Glomerular endothelial cell (primary cell): ENCODE measurements at places on chromosomes 1 and 21. TPM values are rescaled to one million over a fixed set of nuclear protein-coding genes. Genes with fewer than 3 reads are reported as not detected.
A peak's percentile ranks its signal among the peaks of the same experiment; 100 is the strongest.

DNA sequence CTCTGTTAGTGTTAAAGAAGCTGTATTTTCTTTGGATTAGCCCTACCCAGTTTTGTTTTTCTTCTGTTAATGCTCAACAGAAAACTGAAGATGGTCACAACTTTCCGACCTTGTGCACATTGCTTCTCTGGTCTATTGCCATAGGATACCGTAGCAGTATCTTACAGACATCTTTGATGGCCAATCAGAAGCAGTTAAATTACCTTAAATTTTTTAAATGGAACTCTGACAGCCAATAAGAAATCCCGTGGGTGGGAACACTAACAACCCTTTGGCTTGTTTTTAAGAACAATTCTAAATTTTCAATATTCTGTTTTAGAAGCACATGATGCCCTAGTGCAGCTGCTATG, 17.2 kb downstream of the NFYC start:
- peak; percentile 74 for DNase-seq

- peak; percentile 65 for DNase-seq
These were observed at the start of gene PM20D1 for GRCh38 chr1:205849619-205850355. PM20D1 (minus strand) TSS chr1:205850132; CDS start chr1:205850072, 60 bp downstream.

- no peak for DNase-seq
These were observed 13.6 kb downstream of the STYXL2 start for GRCh38 chr1:167107456-167107855.

GRCh38 chr21:15831497-15831896, 101.7 kb downstream of the USP25 start:
- no peak for DNase-seq

CELA3A gene
- not detected in 2 replicates for total RNA-seq

ADORA1 gene
- 8.6 TPM in 1 of 2 replicates, not detected in the other for total RNA-seq

DNA sequence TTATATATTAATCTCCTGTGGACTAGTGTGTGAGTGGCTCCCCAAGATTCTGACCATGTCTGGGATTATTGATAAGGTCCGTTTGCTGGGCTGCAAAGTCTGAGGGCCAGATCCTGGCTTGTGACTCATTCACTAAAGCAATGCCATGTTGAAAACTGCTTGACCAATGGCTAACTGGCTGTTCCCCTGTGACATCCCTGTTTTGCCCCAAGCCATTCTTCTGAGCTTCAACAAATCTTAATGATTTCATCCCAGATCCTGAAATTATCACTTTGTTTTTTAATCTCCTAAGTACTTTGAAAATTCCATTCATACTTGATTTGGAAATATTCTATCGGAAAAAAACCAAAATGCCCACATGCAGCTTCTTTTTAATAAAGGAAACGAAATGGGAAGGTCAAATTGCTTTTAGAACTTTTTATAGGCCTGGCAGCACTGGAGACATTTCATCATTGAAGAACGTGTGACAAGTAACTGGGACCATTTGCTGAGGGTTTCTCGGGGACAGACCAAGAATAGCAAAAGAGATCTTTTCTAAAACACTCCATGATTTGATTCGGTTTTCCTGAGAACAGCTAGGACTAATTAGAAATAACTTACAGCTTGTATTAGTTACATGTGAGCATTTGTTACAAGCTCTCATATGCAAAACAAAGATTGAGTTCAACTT, 121.3 kb downstream of the TGFB2 start:
- no peak for DNase-seq

- no peak for DNase-seq
These were observed 94.5 kb downstream of the EVI5 start for GRCh38 chr1:92690212-92690906.

DNA sequence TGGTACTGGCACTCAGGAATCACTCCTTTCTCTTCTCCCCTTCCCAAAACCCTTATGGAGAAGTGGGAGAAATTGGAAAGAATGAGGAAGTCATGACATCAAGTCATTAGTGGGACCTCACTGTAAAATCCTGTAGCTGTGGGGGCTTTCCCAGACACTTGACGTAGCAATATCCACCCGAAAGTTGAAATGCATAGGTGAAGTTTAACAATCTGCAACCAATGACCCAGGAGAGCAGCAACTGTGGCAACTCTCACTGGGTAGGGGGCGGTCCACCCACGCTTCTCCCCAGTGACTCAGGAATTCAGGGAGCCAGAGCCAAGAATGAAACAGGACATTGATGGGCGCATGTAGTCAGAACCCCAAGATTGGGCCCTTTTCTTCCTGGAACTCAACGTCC, 27.0 kb downstream of the ABCA4 start:
- DNase-seq: no peak

GRCh38 chr1:202254454-202255252, 61.1 kb downstream of the LGR6 start:
- DNase-seq: no peak

RSPO1 gene
- total RNA-seq: not detected in 2 replicates

KRTAP19-3 gene
- total RNA-seq: not detected in 2 replicates

DNA sequence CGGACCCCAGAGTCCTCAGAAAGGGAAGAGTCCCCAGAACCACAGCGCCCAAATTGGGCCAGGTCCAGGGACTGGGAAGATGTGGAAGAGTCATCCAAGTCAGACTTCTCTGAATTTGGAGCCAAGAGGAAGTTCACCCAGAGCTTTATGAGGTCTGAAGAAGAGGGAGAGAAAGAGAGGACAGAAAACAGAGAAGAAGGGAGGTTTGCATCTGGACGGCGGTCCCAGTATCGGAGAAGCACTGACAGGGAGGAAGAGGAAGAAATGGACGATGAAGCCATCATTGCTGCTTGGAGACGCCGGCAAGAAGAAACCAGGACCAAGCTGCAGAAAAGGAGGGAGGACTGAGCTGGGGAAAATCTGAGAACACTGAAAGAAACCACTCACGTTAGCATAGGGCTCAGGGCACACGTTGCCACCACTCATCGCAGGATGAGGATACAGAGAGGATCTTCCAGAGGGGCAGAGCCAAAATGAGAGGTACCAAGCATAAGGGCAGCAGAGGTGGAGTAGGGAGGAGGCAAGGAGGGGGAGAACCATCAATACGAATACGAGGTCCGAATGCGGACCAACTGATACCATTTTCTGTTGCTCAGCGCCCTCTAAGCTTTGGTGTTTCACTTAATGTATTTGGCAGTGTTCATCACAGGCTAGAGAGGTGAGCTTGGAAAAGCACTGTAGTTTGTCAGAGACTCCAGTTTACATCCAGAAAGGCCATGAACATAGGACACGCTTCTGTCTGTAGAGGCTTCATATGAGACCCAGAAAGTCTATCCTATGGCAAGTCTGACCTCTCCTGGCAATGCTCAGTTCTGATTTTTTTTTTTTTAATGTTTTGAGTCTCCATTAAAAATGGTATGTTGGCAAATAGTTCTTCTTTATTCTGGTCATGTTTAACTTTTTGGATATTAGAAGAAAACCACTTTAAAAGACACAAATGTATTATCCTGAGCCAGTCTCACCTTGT, 34.7 kb downstream of the STYXL2 start:
- no peak for DNase-seq

GRCh38 chr1:100882698-100883097, 11.9 kb downstream of the EXTL2 start:
- DNase-seq: no peak

BNIPL gene
- total RNA-seq: not detected in 2 replicates

TNN gene
- total RNA-seq: 0.06 and 0.10 TPM in 2 replicates

CCDC28B gene
- 17.5 and 21.4 TPM in 2 replicates for total RNA-seq

ARHGEF2 gene
- total RNA-seq: 92.3 and 105 TPM in 2 replicates

GRCh38 chr21:33914188-33914587, 1.4 kb downstream of the ATP5PO start:
- no peak for DNase-seq

GRCh38 chr1:3956527-3957170, 56.6 kb upstream of the C1orf174 start:
- DNase-seq: no peak

DNA sequence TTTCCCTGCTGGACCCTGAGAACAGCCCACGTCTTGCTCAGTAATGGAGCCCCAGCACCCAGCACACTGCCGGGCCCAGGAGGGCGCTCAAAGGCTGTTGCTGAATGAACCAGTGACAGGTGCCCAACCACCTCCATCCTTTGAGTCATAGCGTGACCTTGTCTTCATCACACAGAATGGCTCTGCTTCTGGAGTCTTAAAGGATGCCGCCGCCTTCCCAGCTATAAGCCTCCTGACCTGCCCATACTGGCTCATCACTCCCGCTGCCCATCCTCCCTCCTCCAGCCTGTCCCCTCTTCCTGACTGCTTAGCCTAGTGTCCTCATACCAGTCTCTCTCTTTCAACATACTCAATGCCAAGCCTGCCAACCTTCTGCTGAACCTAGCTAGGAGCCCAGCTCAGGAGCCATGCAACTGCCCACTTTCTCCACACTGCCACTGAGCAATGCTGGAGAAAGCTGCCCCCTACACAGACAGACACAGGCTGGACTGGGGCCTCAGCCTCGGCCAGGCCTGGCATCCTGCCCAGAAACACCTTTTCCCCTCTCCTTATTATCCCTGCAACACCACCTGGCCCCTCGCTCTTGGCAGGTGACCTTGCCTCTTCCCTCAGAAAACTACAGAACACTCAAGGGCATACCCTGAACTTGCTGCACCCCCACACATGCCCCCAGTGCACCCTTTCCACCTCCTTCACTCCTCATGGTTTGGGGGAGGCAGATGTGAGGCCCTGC, 14.1 kb downstream of the TTC39A start:
- DNase-seq: no peak

GRCh38 chr1:154575951-154576566, 8.5 kb downstream of the CHRNB2 start:
- no peak for DNase-seq

DNA sequence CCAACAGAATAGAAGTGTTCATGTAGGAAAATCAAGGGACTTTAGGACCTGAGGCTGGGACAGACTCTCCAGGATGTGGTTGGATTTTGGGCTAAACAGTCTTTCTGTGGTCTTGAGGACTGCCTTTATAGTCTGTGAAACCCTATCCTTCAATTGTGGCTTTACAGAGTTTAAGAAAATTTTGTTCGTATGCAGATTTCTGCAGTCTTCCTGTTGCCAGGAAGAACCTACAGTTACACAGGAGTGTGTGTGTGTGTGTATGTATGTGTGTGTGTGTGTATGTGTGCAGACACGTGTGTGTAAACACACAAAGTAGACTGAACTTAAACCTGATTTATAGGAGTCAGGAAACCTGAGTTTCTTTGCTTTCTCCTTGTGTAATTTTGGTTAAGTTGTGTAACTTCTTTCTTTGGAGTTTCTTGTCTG, 22.8 kb downstream of the NEK7 start:
- no peak for DNase-seq

DNA sequence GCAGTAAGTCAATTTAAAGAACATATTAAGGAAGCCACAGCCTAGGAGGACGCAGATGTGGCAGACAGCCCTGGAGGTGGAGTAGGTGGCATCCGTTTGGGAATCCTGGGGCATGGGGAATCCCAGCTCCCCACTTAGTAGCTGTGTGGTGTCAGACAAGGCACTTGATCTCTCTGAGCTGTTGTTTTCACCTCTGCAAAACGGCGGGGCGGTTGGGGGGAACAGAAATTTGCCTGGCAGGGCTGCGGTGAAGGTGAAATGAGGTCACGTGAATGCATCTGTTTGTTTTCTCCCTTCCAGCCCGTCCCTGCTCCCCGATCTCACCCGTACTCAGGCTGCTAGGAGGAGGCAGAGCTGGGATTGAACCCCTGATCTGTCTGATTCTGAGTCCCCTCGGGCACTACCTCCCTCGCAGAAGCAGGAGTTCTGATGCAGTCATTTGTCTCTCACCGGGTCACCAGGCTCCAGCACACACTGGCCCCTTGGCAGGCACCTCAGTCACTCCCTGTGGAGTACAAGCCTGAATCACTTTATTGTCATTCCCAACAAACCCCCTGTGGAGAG, 2.2 kb upstream of the LAPTM5 start:
- no peak for DNase-seq

DNA sequence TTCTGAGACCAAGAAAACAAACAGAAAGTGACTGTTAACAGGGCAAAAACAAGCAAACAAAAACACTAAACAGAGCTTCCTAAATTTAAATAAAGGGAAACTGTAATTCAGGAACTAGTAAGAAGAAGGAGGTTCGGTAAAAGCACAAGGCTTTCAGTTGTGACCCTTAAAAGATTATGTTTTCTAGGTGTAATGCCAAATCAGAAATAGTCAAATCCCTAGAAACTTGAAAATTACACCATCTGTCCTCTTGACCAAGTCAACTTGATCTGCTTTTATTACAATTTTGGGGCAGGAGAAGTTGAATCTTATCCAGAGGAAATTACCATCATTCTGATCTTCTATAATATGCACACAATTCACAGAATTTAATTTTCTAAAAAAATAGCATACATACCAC, 754.0 kb upstream of the ADGRL4 start:
- no peak for DNase-seq

- no peak for DNase-seq
These were observed 79.6 kb upstream of the GCLM start for GRCh38 chr1:93988634-93989350.

DNA sequence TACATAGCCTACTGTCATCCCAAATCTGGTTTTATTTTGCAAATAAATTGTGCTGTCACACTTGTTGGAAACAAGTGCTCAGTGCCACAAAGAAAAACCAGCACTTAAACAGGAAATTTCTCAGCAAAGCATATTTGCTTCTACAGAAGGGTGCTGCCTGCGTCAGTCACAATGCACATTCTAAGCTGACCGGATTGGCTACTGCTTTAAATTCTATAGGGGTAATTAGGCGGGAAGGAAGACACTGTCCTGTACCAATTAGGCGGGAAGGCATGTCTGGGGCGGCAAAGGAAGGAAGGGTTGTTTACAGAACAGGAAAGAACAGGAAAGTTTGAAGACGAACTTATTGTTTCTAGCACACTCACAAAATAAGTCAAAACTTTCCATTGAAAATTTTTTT, 2.8 kb downstream of the IFI16 start:
- DNase-seq: no peak

GRCh38 chr1:14441302-14441741, 157.2 kb upstream of the KAZN start:
- no peak for DNase-seq

DNA sequence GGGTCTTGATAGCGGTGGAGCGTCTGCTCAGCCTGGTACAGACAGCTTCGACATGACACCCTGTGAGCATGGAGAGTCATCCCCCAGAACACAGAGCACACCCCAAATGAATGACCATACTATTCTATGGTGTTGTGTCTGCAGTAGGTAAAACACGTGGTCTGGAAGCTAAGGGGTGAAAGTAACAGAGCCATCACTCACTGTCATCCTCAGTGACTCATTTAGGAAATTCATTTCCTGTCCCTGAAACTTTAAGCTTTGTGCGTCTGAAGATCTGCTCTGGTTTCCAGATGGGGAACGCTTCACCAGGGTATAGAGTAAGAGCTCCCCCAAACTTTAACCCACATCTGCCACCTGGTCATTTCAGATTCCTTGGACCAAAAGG, 94.8 kb upstream of the DISP3 start:
- DNase-seq: peak; percentile 4

MYOC gene
- total RNA-seq: 0.29 TPM in 1 of 2 replicates, not detected in the other

- DNase-seq: no peak
These were observed 1.3 kb upstream of the CCT8 start for GRCh38 chr21:29074783-29075182.
